ENCODE measurements at places on chromosomes 16 and 17.

- DNase-seq, result no peak
Observed at GRCh38 chr16:50469744-50470321, 78.4 kb upstream of the NKD1 start.

DNA sequence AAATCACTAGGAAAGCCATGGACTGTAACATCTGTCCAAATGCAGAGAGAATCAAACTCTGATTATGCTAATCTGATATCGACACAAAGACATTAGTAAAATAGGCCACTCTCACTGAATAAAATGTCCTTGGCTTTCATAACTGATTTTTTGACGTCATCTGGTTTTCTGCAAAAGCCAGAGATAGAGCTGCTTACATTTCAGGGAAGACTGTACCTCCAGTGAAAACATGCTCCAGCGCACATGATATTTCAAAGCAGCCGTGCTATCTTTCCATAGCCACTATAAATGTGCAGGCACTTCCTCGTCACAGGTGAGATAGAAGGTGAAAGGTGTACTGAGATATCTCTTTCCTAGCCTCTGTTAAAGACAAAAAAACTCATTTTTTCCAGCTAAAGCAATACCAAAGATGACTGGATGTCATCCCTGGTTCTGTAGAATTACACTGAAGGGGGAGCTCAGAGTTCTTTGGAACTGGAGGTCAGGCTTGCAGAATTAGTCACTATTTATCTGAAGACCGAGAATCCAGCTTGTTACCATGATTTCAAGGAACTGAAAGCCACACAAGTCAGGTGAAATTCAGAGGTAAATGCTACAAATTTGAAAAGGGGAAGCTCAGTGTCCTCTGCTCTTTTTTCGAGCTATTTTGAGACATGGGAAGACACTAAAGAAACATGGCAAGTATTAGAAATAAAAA lies 249.5 kb downstream of the CA10 start:
- DNase-seq, result no peak

GRCh38 chr16:48501516-48502377 lies 108.2 kb downstream of the N4BP1 start:
- no peak for DNase-seq

- DNase-seq, result no peak
Observed at GRCh38 chr17:31100840-31101459, 6.2 kb downstream of the NF1 start.

DNA sequence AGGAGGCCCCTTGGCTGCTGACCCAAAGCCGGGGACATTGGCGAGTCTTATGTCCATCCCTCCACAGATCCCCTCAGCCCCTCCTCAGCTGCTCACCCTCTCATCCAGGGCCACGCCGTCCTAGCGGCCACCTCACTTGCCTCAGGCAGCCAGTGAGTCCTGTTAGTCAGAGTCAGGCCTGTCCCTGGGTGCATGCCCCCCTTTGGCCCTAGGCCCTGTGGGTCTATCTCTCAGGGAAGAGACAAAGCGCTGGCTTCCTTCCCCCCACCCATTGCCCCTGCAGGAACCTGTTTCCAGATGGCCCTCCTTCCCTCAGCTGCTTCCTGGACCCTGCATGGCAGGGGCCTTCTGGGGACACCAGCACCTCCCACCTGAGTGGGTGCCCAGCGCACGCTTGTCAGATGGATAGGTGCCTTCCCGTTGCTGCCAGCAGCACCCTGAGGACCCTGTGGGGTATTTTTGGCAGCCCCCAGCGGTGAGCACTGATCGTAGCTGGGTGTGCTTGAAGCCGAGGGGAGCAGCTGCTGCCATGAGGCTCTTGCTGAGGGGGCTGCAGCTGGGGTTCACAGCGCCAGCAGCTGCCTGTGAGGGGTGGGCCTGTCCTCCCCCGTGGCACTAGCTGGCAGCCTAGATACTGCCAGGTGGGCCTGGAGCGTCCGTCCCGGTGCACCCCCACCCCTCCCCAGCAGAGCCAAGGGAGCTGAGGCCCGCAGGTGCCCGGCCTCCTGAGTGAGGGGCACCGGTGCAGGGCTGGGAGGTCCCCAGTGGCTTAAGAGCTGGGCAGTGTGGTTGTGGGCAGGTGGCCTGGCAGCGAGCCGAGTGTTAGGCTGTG lies 8.4 kb downstream of the DBNDD1 start:
- no peak for DNase-seq

DNA sequence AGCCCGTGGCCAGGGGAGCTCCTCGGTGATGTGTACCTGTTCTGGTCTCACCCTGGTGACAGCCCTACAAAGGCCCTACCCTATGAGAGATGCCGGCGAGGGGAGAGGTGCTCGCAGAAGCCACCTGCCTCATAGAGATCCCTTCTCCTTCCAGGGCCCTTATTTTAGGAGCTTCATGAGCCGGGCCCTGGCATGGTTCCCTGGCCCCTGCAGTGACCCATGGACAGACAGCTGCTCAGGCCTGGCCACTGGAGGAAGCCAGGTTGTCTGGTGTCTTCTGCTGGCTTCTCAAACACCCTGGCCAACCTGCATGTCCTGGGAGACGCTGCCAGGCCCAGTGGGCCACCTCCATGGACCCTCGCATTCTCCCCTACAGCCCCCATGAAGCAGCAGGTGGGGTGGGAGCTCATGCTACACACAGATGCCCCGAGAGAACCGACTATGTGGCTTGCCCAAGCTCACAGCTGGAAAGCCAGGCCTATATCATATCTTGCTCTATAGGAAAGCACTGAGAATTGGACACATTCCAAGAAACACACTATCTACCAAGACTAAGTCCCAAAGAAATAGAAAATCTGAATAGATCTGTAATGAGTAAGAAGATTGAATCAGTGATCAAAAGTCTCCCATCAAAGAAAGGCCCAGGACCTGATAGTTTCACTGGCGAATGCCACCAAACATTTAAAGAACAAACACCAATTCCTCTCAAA lies 7.2 kb upstream of the AATK start:
- no peak for DNase-seq
